NCI-H2171 treated with DMSO at 0.1 percent for 48 hours (cell line): ENCODE measurements at places on chromosomes 12 and 14.

- no peak for DNase-seq
These were observed 26.8 kb upstream of the ADAMTS20 start for GRCh38 chr12:43578782-43579181.

GRCh38 chr14:101723061-101723595 lies 38.4 kb upstream of the PPP2R5C start:
- DNase-seq = no peak

GRCh38 chr12:89661706-89662330 lies 46.8 kb downstream of the ATP2B1 start:
- DNase-seq = no peak

DNA sequence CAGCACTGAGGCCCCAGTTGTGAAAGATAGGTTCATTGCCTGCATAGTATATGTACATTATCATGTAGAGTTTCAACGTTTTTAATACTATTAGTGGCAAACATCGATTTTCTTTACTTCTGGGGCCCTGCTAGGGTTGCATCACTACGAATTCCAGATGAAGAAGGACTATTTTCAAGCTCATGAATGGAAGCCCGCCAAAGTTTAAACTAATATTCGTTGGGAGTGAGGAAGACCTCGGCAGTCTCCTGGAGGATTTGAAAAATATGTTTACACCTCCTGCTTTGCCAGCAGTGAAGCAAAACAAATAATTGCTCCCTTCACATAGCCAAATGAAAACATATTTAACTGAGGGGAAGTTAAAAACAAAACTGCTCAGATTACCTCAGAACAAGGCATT lies 672.9 kb upstream of the NOVA1 start:
- DNase-seq = no peak

- DNase-seq = no peak
These were observed 38.1 kb upstream of the SLC35F4 start for GRCh38 chr14:57903954-57904353.

GRCh38 chr12:65657635-65658034 lies 166.6 kb upstream of the HMGA2 start:
- DNase-seq = no peak

GRCh38 chr14:36515896-36516718 lies 3.9 kb downstream of the NKX2-1 start:
- DNase-seq = no peak

- DNase-seq = no peak
These were observed 227.5 kb upstream of the LMO3 start for GRCh38 chr12:16833376-16834015.

DNA sequence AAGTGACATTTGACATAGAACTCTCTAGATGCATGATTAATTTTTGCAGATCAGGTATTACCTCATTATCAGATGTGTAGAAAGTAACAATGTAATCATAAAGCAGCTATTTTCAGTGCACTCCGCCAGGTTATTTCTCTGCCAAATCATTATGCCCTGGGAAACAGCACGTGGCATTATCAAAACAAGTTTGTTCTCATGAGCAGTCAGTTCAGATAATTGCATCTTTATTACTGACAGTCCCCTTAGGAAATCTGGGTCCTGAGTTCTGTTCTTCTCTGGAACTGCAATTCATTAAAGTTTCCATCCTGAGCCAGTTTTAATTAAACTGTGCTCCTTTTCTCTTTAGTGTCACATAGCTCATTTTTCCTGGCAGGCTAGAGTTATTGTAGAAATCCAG lies 94.7 kb upstream of the KRR1 start:
- no peak for DNase-seq

DNA sequence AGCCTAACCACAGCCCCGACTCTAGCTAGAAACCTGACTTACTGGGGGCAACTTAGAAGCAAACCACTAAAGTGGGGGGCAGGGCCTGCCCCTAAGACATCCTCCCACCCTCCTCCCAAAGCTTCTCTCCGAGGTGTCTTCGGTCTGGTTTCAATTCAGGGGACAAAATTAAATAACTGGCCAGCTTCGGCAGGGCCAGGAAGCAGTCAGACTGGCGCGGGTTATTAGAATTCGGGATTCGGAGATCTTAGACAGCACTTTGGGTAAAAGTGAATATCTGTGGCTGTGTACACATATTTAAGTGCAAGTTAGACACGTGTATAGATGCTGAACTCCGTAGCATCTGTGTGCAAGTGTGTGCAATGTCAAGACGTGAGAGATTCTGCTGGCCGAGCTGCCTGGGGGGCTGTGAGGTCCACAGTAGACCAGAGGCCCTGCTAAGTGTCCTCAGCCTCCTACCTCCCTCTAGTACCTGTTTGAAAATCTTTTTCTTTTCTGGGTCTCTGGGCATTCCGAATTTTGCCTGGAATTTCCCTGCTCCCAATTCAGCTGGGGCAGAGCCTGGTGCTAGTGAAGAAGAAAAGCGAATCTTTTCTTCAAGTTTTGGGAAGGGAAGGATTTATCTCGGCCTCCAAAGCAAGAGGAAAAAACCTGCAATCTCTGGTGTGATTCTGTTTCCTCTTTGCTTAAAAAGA lies 4.0 kb upstream of the HOXC10 start:
- DNase-seq = no peak

DNA sequence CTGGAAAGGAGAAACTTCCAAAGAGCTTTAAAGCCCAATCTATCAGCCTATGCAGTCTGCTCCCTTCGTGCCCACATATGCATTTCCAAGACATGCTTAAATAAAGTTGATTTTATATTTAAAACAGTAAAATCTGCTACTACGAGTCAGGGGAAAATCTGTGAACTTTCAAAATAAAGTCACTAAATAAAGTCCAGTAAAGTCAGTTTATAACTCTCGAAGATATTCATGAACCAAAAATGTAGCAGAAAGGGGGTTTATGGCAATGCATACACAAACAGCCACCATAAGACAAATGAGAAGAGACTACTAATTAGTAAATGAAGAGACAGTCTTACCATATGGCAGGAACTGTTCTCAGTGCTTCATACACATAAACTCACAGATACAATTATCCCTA lies 19.7 kb downstream of the AREL1 start:
- no peak for DNase-seq

GRCh38 chr12:52156311-52156710 lies 35.5 kb downstream of the KRT80 start:
- DNase-seq = no peak

GRCh38 chr12:75876832-75877762 lies 154.5 kb downstream of the PHLDA1 start:
- DNase-seq = peak; percentile 84

DNA sequence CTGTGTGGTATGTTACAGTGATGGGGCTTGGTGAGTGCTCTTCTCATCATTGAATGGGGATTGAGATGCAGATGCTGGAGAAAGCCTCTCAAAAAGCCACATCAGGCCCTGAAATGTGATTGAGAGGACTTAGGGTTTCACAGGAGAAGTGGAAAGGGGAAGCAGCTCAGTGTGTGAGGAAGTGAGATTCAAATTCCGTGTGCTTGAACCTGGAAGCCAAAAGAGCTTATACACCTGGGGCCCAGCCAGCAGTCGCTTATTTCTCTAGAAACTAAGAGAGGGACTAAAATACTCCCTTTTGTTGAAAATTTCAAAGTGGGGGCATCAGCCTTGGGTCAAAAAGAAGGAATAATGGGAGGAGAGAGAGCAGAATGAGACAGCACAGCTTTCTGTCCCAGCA lies 39.1 kb upstream of the GZMB start:
- no peak for DNase-seq

GRCh38 chr12:131764738-131765137 lies 53.8 kb downstream of the SFSWAP start:
- DNase-seq = no peak

- peak; percentile 80 for DNase-seq
These were observed 9.1 kb downstream of the FAM181A start for GRCh38 chr14:93936245-93936644.

DNA sequence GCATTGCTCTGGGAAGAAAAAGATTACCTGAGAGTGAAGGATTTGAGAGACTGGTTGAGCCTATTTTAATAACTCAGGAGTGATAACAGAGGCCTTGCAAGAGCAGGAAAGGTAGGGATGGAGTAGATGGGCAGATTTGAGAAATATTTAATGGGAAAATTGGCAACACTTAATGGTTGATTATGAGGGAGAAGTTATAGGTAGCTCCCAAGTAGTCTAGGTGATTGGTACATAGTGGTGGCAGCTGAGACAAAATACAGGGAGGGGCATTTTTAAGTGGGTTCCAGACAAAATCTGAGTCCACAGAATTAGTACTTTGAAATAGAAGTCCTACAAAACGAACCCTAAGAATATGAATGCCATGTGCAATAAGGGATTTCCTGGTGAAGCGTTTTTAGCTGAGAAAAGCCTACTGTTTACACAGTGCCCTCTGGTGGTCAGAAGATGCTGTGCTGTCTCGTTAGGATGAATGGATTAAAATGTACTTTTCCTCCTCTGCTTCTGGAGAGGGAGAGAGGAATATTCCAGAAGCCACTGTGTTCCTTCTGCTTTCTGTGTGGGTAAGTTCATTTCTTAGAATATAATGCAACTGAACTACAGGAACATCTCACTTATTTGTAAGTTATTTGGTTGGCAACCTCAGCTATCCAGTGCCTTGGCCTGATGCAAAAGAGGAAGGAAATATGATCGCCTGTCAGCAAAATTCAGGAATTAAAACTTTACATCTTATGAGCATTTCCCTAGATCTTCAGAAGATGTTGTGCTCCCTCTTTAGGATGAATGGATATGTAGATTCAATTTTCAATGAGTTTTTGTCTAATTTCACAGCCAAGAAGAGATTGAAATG lies 6.5 kb downstream of the ZBTB1 start:
- DNase-seq = peak; percentile 75

DNA sequence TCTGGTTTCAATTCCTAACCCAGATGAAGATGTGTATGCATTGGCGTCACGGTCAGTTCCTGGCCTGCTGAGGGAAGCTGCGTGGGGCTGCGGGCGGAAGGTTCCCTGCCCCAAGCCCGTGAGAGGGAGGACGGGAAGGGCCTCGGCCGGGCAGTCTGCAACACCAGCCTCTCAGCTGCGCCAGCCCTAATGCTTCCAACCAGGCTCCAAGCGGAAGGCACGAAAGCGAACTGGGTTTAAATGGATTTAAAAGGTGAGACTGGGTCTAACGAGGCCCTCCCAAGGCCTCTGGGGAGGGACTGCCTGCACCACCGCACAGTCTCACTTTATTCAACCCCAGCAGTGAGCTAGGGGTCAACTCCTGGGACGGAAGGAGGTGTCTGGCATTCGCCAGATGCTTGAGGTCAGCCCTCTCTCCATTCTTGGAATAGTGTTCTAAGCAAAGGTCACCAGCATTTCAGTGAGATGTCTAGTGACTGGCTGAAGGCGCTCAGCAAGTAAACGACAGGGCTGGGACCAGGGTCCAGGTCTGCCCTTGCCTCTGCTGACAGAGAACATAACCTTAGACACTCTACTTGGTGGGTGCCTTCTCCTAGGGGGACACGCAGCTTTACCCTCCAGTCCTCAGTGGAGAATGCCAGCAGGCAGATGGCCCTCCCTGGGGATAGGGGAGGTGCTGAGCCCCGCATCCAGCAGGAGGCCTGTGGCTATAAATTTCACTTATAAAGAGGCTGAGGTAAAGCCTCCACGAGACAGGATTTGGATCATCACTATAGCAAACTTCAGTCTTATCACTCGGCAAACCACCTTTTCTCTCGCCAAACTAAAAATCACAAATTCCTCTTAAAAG lies 92.2 kb downstream of the PIWIL1 start:
- no peak for DNase-seq

DNA sequence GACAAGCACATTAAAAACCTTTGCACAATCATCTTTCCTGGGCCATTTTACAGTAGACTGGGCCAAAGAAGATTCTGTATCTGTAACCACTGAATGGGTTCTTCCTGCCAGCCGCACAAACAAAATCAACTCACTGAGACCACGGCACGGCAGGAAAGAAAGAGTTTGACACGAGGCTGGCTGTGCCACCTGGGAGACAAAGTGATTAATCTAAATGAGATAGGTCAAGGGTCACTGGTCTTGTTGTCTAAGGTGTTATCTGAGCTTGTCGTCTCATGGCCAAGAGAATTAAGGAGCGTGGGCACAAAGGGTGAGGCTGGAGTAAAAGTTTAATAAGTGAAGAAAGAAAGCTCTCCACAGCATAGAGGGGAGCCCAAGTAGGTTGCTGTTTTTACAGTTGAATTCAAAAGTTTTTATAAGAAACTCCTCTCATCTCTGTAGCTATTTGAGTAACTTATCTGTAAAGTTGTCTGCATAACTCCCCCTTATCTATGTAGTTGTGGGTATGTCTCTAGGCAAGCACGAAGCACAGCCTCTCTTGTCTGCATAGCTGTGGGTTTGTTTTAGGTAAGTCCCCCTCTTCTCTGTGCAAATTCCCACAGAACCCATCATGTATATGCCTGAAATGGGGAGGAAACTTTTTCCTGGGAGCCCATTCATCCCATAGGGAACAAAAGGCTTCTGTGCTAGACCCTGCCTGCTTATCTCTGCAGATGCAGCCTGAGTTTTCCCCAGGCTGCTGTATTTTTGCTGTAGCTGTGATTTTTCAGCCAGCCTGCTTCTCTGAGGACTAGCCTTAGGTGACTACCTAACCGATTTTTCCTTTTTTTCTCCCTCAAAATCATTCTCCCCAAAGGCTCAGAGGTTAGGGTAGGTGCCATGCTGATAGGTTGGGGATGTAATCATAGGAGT lies 1314.6 kb upstream of the TMEM132C start:
- DNase-seq = no peak

DNA sequence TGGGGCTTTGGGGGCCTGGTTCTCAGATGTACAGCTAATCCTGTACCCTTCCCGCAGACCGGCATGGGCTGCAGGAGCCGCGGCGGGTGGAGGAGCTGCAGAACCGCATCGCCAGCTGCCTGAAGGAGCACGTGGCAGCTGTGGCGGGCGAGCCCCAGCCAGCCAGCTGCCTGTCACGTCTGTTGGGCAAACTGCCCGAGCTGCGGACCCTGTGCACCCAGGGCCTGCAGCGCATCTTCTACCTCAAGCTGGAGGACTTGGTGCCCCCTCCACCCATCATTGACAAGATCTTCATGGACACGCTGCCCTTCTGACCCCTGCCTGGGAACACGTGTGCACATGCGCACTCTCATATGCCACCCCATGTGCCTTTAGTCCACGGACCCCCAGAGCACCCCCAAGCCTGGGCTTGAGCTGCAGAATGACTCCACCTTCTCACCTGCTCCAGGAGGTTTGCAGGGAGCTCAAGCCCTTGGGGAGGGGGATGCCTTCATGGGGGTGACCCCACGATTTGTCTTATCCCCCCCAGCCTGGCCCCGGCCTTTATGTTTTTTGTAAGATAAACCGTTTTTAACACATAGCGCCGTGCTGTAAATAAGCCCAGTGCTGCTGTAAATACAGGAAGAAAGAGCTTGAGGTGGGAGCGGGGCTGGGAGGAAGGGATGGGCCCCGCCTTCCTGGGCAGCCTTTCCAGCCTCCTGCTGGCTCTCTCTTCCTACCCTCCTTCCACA lies 7.6 kb downstream of the NR4A1 start:
- peak; percentile 83 for DNase-seq

DNA sequence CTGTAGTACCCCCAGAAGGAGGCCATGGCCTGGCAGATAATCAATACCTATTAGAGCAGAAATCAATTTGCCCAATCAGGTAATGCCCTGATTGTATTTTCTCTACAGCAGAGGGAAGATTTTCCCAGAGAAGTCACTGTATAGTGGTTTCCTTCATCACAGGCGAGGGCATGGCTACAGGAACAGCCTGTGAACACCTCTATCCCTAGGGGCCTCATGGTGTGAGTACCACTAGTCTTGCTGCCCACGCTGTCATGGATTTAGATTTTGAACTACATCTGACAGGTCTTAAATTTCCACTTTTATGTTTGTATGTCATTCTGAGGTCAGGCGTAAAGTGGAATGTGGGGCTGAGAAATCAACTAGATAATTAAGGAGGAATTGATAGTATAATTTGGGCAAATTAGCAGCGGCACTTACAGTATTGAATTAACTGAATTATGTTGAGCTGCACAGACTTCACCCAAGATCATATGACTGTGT lies 42.4 kb upstream of the STXBP6 start:
- DNase-seq = no peak

- no peak for DNase-seq
These were observed 14.0 kb downstream of the CEP83 start for GRCh38 chr12:94445662-94446061.
